ENCODE measurements at places on chromosomes 2 and 18.

- DNase-seq = no peak
These were observed 472.7 kb downstream of the CMPK2 start for GRCh38 chr2:6392966-6393365.

GRCh38 chr2:121663434-121663833 is 14.2 kb upstream of the CLASP1 start:
- no peak for DNase-seq

DNA sequence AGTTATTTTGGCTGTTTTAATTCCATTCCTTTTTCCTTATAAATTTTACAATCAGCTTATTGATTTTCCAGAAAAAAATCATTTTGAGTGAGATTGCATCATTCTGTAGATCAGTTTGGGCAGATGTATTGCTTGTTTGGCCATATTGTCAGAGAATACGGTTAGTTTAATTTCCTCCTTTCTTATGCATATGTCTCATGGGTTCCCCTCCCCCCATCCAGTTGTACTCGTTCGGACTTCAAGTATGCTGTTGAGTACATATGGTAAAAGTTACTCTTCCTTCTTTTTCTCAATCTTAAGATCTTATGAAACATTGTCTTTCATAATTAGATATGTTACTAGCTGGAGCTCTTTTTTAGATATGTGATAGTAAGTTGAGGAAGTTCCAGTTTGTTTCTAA is 131.2 kb upstream of the TTC27 start:
- DNase-seq = peak; percentile 61

DNA sequence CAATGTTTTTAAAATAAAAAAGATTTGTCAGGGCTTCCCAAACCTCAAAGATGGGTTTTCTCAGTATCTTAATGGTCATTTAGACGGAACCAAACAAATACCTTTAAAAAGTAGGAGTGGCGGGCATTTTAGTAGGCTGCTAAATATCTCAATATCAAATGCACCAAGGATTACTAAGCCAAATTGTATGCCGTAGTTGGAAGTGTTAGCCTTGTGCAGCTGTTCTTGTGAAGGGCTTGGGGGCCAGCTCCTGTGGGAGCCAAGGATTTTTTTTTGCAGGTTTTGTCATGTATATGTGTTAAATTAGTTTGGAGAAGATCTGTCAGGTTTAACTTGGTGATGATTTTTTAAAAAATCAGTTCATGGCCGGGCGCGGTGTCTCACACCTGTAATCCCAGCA is 52.1 kb downstream of the ACTR2 start:
- DNase-seq = no peak

GRCh38 chr2:20796374-20796791 is 26.5 kb downstream of the LDAH start:
- DNase-seq = no peak

DNA sequence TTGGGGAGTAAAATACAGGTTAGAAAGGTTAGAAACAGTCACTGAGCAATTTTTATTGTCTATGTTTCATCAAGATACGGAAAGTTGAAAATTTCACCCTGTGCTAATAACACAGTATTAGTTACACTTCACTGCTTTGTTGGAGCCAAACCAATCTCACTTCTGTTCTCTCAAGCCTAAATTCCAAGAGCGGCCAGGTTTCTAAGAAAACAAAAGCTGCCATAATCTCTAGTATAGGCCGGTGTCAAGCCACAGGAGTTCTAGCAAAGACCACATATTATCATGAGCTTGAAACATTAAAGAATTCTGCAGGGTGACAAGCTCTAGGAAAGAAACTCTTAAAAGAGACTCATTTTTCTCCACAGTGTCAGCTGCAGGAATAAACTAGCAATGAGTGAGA is 128.7 kb downstream of the TXNL1 start:
- no peak for DNase-seq

DNA sequence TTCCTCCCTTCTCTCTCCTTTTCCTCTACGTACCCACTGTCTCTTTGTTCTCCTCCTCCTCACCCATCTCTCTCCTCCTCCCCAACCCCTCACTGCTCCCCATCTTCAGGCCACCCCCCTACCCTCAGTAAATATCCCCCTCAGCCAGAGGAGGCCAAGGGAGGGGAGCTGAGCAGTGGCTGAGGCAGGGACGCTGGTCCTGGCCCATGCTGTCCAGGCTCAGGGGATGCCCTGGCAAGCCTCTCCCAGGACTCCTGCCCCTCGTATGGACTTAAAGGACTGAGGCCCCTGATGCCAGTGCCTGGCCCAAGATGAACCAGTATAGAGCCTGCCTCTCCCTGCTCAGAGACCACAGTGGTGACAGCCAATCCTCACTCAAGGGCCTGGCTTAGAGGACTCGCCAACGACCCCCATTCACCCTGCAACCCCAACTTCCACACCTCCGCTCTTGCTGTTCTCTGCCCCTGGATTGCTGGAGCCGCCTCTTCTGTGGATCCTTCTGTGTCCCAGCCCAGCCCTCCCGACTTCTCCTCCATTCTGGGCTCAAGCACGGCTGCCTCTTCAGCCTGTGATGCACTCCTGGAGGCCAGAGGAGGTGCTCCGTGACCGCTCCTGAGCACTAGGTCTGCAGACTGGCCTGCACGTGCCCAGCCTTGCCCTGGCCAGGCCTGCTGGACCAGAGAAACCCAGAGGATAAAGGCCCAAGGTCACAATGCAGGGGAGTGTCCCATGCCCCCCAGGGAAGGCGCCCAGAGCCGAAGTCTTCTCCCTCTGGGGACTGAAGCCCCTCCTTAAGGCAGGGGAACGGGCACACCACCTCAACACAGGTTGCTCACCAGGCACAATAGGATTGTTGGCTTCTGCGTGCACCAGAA is 9.5 kb upstream of the DUSP2 start:
- DNase-seq = no peak

GRCh38 chr2:8319219-8319618 is 362.6 kb upstream of the ID2 start:
- DNase-seq = peak; percentile 61

DNA sequence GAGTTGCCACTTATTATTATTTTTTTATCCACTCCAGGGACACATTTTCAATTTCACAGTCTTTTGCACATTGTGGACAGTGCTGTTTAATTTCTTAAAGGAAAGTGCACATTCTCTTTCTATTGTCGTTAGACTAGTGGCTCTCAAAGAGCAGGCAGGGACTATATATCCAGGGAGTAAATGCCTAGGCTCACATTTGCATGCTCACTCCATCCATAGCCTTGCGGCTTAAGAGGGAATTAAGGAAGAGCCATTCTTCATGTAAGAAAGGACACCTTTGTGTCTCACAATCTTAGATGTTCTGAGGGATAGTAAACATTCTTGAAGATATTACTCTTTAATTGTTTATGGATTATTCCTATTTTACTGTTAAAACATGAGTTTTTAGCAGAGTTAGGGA is 70.8 kb downstream of the FIGN start:
- DNase-seq = no peak

- no peak for DNase-seq
These were observed 374.0 kb upstream of the SLC14A2 start for GRCh38 chr18:45241271-45241670.

DNA sequence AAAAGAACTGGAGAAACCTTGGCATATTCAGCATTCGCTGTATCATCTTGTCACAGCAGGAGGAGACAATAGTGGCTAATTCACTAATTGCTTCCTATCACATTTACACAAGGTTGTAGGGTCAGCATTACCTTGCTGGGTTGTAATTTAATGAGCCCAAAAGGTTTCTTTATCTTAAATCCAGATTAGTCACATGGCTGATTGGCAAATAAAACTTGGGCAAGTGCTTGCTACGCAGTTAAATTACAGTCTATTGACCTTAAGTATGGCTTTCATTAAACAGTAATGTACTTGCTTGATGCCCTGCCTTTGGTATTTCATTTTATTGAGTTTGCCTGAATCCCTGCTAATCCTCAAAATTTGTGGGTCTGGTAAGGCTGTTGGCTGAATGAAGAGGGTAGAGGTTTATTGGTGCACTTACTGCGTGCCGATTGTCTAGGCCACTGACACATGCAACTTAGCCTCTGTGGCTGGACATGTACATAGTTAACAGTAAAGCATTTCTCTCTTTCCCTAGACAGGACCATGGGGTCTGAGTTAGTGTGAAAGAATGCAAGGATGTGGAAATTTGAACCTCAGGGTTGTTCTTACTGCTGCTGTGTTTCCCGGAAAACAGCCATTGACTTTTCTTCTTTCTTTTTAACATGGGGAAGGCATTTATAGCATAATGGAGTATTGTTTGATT is 34.3 kb downstream of the FMNL2 start:
- DNase-seq = no peak

GRCh38 chr2:9315280-9315847 is 108.0 kb downstream of the ITGB1BP1 start:
- no peak for DNase-seq

- DNase-seq = no peak
These were observed 24.1 kb upstream of the NMUR1 start for GRCh38 chr2:231554327-231554726.

- no peak for DNase-seq
These were observed 1.3 kb upstream of the GREB1 start for GRCh38 chr2:11532416-11533055.

- DNase-seq = peak; percentile 2
These were observed 714.1 kb downstream of the KCNJ3 start for GRCh38 chr2:155412598-155412997.

GRCh38 chr2:217955881-217956493 is 46.8 kb downstream of the TNS1 start:
- DNase-seq = no peak

DNA sequence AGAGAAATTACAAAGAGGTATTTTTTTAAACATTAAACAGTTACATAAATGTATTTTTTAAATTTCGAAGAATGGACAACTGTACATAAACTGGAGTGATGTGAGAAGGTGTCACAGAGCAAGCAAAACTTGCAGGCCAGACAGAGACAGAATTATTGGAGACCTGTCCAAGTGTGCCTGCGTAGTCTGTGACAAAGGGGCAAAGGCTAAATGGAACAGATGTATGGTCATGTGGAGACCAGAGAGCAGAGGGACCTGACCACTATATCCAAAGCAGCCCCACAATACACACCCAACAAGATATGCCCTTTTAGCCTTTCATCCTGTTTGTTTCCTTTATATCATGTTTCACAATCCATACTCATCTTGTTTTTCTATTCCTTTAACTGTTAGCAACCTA is 225.3 kb upstream of the VWC2L start:
- DNase-seq = no peak

- no peak for DNase-seq
These were observed 455.1 kb downstream of the PLCL1 start for GRCh38 chr2:198259496-198259895.

DNA sequence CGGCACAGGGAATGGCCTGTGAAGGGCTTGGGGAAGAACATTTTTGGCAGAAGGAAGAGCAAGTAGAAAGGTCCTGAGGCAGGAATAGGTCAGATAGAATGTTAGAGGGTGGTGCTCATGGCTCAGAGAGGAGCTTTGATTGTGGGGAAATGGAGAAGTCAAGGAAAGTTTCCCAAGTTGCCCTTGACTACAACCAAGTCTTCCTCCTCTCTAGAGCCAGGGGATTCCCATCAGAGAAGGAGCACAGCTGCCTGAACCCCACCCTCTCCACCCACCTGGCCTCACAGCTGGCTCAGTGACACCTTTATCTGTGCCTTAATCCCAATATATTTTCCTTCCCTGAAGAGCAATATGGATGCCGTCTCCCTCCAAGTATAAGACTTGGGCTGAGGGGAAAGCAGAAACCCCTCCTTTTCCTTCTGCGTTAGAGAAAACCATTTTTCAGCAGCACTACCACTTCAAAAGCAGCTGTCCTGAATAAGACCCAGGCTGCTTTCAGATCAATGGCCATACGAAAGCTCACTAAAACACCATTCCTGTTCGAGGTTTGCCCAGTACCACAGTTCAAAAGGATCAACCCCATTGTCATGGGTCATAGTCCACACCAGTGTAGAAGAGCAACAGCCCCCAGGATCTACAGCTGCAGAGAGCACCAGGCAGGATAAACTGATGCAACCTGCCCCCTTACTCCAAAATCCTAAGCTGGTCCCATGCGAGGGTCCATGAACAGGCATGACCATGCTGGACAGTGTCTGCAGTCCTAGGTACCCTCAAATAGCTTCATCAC is 199.6 kb downstream of the AFF3 start:
- DNase-seq = peak; percentile 50

DNA sequence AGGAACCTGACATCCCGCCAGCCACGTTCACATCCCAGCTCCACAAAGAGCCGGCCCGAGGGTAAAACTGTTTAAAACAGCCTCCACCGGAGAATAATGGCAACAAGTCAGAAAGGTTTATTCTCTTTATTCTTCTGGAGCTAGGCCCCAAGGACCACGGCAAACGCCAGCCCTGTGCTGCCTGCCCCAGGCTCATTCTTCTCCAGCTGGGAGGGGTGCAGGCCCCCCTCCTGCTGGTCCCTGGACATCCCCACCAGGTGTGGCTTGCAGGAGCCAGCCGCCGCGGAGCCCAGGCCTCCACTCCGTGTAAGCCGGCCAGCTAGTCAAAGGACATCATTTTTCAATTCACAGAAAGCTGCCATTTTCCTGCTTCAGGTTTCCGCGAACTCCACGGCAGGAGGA is 65.8 kb upstream of the SALL3 start:
- no peak for DNase-seq

- no peak for DNase-seq
These were observed 642.1 kb upstream of the ID2 start for GRCh38 chr2:8039732-8040131.

DNA sequence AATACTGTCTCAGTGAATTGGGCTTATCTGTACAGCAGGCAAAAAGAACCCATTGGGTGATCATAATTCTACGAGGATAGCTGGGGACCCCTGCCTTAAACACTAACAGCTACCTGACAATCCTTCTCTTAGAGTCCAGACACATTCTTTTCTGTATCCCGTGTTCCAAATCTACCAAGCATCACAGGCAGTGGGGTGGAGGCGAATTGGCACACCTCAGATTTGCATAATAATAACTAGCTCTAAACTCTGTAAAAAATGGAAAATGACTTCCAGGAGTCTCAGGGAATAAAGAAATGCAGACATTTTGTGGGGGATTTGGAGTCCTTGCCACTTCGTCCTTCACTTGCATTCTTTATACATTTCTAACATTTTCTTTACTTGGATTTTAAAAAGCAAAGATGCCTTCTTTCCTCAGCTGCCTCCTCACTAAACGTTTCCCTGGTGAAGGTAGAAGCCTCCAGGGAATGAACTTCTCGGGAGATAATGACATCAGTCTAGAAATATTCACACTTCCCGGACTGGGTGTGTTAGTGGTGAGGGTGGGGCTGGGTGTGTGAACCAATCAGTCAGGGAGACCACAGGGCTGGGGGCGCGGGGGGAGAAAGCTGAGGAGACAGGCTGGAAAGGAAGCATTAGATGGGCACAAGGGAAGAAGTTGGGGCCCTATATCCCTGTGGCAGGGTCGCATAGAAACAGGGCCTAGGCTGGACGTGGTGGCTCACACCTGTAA is 59.1 kb upstream of the BOD1L2 start:
- no peak for DNase-seq

- no peak for DNase-seq
These were observed 40.0 kb downstream of the TTC32 start for GRCh38 chr2:19861813-19862212.

DNA sequence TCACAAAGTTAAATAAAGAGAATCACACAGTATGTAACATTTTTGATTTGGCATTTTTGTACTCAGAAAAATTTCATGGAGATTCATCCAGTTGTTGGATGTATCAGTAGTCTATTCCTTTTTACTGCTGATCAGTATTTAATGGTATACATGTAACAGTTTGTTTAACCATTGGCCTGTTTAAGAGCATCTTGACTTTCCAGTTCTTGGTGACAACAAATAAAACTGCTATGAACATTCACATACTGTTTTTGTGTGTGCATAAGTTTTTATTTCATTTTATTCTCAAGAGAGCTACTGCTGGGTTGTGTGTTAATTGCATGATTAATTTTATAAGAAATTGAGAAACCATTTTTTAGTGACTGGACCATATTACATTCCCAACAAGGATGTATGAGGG is 694.5 kb upstream of the RAB6C start:
- DNase-seq = no peak

GRCh38 chr2:99801327-99801901 is 311.6 kb upstream of the REV1 start:
- peak; percentile 20 for DNase-seq

Measured in suppressor macrophage treated with lipopolysaccharide for 1 hour (primary cell).